ENCODE measurements at places on chromosomes 2 and 18.

- no peak for DNase-seq
Observed at GRCh38 chr2:64250751-64251423, 106.7 kb upstream of the PELI1 start.

DNA sequence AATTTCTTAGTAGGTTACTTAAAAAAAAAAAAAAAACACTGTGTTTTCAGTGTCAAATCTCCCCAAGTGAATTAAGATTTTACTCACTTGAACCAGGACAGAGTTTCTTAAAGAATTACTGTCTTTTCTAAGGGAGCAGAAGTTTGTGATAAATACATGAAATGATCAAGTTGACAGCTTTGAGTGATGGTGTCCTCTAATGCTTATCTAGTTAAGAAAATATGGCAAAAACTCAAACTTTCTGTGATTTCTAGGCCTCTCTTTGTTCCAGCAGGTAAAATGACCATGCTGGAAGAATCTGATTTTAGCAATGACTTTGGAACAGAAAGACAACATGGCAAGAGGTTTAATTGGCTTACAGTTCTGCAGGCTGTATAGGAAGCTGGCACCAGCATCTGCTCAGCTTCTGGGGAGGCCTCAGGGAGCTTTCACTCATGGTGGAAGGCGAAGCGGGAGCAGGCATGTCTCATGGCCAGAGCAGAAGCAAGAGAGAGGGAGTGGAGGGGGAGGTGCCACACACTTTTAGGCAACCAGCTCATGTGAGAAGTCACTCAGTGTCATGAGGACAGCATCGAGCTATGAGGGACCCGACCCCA, 6.6 kb downstream of the MAPRE2 start:
- DNase-seq: no peak

DNA sequence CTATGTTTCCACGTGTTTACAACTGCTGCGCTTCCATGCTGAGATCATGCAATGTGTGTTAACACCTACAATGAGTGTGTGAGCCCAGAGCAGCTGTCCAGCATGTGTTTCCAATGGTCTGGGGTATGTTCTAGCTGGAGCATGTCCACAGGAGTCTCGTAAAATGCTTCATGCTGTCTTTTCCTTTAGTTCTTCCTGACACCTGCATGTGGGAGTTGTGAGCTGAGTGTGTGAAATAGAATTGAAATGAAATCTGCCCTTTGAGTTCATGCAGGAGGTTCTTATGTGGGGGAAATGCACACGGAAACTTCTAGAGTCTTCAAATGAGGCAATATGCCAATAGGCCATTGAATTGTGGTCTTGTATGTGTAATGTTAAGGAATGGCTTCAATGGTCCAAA, 205.1 kb downstream of the RND3 start:
- DNase-seq: no peak

- no peak for DNase-seq
Observed at GRCh38 chr2:232281858-232282507, 96.6 kb upstream of the ALPP start.

GRCh38 chr2:26540306-26540705, 62.4 kb upstream of the OTOF start:
- peak; percentile 56 for DNase-seq

GRCh38 chr2:136052369-136053362, 65.3 kb downstream of the CXCR4 start:
- no peak for DNase-seq
